ENCODE measurements at places on chromosomes 7 and 10.

DNA sequence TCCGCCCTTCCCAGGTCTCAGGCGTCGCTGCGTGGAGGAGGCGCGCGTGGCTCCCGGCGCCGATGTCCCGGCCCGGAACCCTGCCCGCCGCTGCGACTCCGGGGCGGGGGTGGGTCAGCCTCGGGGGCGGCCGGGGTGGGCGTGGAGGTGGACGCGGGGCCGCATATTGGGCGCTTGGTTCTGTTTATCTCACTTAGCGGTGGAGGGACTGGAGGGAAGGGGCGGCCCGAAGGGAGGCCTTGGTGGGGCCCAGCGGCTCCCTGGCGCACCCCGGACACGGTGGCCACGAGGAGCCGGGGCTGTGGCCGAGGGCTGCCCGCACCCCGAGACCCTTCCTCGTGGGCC lies 8.6 kb downstream of the UNCX start:
- DNase-seq = no peak

GRCh38 chr10:59674215-59674836 lies 35.3 kb downstream of the SLC16A9 start:
- DNase-seq = no peak

- no peak for DNase-seq
These were observed 130.9 kb downstream of the PHF14 start for GRCh38 chr7:11104578-11104977.

- no peak for DNase-seq
These were observed 16.0 kb downstream of the CHRM2 start for GRCh38 chr7:136884492-136884891.

DNA sequence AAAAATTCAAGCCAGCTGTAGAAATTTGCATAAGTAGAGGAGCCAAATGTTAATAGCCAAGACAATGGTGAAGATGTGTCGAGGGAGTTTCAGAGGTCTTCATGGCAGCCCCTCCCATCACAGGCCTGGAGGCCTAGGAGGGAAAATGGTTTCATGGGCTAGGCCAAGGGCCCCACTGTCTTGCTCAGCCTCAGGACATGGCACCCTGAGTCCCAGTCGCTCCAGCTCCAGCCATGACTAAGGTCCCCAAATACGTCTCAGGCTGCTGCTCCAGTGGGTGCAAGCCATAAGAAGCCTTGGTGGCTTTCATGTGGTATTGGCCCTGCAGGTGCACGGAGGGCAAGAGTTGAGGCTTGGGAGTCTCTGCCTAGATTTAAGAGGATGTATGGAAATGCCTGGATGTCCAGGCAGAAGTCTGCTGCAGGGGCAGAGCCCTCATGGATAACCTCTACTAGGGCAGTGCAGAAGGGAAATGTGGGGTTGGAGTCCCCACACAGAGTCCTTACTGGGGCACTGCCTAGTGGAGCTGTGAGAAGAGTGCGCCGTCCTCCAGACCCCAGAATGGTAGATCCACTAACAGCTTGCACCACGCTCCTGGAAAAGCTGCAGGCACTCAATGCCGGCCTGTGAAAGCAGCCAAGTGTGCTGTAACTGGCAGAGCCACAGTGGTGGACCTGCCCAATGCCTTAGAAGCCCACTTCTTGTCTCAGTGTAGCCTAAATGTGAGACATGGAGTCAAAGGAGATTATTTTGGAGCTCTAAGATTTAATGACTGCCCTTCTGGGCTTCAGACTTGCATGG lies 19.2 kb downstream of the TBATA start:
- no peak for DNase-seq
